ENCODE measurements at places on chromosomes 5 and 9.
A peak's percentile ranks its signal among the peaks of the same experiment; 100 is the strongest.

- DNase-seq, result no peak
Measured at GRCh38 chr9:121640491-121641223, 10.8 kb upstream of the DAB2IP start.

DNA sequence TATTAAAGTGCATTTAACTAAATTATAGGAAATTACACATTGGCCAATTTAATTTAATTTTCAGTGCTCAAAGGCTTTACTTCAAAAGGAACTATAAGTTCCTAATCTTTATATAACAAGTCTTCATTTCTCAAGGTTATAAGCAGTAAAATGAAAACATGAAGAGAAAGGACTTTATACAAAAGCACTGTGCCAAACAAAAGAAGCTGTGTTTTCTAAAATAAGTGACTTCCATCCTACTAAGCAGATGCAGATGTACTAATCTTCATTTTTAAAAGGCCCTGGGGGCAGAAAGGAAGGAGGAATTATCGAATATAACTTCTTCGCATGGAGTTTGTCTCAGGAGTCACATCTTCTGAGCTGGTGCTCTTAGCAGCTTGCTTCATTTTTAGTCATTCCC, 81.4 kb downstream of the SHC3 start:
- DNase-seq, result no peak

DNA sequence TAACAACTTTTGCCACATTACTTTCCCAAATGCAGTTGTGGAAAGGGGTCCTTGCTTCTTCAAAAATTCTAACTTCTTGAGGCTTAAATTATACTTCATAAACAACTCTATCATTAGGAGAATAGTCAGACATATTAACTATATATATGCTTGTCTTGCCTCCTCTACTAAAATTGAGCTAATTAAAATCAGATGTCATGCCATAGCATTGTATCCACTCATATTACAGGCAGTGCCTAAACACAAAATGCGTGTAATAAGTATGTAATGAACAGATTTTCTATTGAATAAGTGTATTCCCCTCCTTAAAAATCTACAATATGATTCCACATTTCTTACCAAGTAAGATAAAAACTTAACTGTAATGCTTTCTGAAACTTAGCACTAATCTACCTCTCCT, 204.5 kb downstream of the PLK2 start:
- no peak for DNase-seq

DNA sequence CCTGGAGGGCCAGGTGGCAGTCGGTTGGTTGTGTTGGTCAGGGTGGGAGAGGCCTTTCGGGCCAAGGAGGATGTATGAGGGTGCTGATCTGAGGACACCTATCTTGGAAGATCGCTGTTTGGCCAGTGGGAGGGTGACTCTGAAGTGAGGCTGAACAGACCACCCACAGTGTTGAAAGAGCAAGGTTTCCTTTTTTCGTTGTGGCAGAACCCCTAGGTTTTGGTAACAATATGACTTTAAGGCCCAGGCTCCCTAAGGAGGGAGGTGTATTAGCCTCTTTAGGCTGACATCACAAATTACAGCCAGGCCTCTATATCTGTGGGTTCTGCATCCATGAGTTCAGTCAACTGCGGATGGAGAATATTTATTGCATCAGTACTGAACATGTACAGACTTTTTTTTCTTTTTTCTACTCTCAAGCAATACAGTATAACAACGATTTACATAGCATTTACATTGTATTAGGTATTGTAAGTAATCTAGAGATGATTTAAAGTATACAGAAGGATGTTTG, 86.1 kb downstream of the ARHGAP26 start:
- DNase-seq, result no peak

DNA sequence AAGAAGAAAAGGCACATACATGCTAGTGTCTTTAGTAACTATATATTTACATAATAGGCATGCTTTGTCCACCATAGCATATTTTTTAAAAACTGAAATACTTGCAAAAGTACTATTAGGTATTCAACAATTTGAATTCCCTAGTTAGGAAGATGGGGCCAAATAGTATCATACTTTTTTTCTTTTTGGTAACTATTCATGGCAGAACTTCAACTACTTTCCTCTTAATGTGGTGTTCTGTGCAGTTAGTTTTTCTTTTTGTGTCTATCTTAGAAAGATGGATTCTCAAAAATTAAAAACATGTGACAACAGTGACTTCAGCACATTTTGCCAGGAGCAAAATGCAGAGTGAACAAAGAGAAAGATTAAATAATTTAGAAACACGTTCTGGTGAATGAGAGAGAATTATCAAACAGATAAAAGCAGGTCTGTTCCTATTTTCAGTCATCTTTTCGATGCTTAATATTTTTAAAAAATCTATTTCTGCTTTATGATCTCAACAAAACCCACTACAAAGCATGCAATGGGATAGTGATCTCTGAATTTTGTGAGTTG, 341.1 kb downstream of the ARL15 start:
- no peak for DNase-seq

- DNase-seq, result no peak
Measured at GRCh38 chr5:37554405-37554739, 175.3 kb downstream of the WDR70 start.

DNA sequence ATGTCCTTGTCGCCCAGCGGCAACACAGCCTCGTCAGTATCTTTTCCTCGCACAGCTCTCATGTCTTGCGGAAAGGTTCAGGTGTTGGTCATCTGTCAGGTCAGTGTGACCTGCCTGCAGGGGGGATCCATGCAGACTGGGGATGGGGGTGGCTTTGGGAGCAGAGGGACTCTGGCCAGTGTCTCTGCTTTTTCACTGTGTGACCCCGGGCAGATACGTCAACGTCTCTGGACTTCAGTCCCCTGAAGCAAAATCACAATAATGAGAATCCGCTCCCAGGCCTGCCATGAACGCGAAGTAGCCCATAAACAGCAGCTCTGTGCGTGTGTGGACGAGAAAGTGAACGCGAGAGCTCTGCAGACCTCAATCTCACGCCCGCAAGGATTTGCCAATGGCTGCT, 75.7 kb upstream of the FCN1 start:
- DNase-seq, result no peak

DNA sequence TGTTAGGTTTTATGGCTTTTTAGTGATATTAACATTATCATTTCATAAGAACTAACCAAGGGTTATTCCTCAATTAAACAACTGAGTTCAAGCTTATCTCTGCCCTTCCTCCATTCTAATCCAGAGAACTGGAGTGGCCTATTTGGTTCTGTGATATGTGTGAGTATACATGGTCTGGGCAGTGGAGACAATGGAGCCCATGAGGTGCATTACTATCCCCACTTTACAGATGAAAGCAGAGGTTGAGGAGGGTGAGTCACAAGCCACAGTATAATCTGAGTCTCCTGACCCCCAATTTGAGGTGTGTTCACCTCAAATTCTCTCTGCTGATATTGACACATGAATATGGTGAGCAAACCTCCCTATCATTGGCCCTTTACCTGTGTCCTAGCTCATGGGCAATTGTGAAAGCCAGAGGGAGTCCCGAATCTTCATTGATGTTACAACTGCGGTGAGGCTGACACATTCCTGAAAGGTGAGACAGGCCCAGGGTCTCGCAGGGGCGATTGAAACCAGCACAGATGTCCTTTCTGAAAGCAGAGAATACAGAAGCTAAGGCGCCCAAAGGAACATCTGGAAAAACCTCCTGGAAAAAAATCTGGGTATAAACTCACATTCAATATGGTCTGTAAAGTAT, 217.2 kb downstream of the TARS1 start:
- no peak for DNase-seq

GRCh38 chr5:38871790-38872551, 26.2 kb downstream of the OSMR start:
- DNase-seq, result no peak

DNA sequence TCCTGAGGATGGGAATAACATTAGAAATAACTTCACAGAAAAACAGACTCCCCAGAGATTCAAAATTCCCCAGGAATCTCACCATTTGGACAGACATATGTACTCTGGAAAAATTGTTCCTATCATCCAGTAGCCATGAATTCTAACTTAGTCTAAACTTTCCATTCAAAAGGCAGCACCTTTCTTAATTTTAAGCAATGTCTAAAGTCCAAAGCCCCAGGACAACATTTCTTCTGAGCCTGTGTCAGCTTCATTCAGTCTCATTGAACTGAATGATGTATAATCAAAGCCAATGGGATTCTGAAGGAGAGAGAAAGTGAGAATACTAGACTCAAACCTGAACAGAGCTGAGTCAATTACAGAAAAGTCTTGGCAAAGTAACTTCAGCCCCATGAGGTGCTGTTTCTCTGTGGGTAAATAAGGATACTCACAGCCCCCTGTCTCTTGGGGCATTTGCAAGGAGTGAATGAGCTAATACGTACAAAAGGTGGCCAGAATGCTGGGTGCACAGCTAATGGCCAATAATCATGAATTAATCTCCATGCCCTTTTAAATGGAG, 140.6 kb downstream of the SEMA5A start:
- no peak for DNase-seq

- DNase-seq, result peak; percentile 75
Measured at GRCh38 chr9:111926421-111926875, 29.8 kb downstream of the UGCG start.

GRCh38 chr5:142674531-142675469, 11.1 kb downstream of the FGF1 start:
- DNase-seq, result no peak

DNA sequence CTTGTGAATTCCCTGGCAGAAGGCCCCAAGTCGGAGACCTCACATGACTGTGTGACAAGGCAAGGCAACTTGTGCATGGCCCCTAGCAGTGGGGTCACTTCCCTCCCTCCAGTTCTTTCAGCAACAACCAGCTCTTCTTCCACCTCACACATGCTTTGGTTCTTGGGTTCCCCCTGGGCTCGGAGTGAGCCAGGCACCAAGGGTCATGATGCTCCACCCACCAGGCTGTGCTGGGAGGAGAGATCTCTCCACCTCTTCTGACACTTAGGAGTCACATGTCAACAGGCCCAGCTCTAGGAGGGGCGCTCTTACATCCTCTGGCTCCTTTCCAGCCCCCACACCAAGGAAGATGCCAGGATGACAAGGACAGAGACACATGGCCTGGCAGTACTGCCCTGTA, 56.7 kb downstream of the CDH6 start:
- no peak for DNase-seq

GRCh38 chr9:109934857-109935215, 154.8 kb downstream of the PALM2AKAP2 start:
- no peak for DNase-seq

DNA sequence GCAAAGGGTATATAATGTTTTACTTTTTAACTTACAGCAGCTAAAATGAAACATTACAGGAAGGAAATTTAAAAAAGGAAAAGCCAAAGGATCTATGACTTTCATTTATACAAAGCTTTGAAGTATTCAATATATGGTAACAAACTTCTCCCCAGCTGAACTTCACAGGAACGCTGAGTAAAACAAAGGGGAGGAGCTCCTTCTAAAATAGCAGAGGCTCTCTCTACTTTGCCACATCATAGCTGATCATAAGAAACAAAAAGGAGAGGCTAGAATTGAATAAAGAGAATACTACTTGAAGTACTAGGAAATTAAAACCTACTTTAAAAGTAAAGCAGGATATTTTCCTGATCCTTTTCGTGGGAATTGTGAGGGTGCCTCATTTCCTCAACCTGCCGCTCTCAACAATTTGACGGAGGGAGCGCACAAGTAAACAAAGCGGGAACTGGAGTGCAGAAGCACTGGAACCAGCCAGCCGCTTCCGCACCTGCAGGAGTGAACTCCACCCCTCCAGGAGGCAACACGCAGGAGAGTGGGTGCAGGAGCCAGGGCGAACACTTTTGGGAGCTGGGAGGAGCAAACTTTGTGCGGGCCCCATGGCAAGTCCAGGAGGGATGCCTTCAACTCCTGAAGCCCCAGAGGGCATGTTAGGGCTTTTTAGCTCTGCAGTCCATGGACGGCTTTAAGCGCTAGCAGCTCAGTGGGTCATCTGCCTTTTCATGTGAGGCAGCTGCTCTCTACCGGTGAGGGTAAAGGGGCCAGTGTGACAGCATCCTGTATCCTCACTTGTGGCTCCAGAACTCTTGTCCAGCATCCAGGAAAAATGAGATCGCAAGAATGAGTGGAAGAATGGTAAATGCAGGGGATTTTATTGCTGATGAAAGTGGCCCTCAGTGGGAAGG, 757.4 kb downstream of the PTPRD start:
- DNase-seq, result no peak

DNA sequence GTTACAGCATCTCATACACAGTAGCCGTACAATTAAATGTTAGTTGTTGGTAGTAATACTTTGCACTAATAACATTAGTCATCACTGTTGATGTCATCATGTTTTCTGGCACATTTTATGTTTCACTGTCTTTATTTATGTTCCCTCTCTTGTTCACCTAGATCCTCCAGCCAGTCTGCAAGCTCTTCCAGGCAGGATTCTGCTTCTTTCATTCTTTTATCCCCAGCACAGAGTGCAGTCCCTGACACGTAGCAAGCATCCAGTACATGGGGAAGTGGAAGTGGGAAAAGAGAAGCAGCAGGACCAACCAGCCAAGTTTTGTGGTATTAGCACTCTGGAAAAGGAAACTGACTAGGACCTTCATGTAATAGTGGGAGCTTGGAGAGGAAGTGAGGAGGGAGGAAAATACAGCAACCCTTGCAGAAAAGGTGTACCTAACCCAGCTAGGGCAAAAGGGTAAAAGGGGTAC, 89.7 kb upstream of the SLC44A1 start:
- no peak for DNase-seq

- DNase-seq, result no peak
Measured at GRCh38 chr5:56610093-56610698, 205.2 kb upstream of the MAP3K1 start.

DNA sequence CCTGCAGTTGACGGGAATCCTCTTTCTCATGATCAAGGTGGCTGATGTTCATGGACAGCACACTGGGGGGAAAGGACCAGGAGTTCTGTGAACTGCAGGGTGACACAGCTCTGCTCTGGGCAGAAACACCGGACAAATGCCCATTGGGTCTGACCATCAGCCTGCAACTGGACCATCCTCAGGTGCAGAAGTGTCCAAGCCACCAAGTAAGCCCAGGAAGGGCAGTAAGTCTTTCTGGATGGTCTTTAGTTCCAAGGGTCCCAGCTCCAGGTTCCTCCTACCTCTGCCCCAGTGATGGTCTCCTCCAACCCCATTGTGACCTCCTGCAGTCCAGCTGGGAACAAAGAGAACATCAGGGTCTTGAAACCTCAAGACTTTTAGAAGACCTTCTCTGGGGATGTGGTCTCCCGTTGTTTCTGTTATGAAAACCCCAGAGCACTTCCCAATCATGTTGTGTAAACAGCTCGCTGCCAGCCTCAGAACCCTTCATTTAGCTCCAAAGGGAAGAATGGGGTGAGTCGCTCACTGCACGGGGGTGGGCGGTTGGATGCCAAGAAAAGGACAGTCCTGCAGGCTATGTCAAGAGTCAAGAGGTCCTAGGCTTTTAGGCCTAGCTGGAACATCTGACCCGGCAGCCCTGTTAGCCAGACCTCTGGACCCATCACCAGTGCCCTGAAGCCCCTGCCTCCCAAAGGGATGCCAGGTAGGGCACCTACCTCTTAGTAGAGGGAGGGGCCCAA, 41.8 kb upstream of the TCF7 start:
- no peak for DNase-seq

GRCh38 chr5:139759219-139759721, 36.3 kb upstream of the PSD2 start:
- no peak for DNase-seq

Data from GM13976 (cell line).